ENCODE measurements at places on chromosomes 3 and 15.
A peak's percentile ranks its signal among the peaks of the same experiment; 100 is the strongest.

- no peak for DNase-seq
Observed at GRCh38 chr3:37668431-37668817, 193.3 kb upstream of the CTDSPL start.

- no peak for DNase-seq
Observed at GRCh38 chr15:35753486-35753885, 207.5 kb upstream of the DPH6 start.

DNA sequence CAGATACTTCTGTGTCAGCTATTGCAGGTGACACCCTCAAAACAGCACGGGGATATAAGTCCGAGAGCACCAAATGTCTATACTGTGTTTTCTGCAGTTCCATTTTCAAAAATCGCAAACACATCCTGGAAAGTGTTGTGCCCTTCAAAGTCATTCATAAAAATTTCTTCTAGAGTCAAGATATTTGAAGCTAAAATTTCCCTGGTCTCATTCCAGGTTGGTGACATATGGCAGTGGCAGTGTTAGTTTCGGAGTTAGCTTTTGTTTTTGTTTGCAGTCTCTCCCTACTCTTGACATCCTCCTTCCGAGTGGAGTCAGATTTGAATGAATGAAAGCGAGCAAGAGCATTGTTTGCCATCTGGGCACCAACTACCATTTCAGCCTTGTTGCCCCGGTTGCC, 3.2 kb upstream of the FSIP1 start:
- no peak for DNase-seq

GRCh38 chr3:110344897-110345767, 726.5 kb upstream of the NECTIN3 start:
- DNase-seq = no peak

DNA sequence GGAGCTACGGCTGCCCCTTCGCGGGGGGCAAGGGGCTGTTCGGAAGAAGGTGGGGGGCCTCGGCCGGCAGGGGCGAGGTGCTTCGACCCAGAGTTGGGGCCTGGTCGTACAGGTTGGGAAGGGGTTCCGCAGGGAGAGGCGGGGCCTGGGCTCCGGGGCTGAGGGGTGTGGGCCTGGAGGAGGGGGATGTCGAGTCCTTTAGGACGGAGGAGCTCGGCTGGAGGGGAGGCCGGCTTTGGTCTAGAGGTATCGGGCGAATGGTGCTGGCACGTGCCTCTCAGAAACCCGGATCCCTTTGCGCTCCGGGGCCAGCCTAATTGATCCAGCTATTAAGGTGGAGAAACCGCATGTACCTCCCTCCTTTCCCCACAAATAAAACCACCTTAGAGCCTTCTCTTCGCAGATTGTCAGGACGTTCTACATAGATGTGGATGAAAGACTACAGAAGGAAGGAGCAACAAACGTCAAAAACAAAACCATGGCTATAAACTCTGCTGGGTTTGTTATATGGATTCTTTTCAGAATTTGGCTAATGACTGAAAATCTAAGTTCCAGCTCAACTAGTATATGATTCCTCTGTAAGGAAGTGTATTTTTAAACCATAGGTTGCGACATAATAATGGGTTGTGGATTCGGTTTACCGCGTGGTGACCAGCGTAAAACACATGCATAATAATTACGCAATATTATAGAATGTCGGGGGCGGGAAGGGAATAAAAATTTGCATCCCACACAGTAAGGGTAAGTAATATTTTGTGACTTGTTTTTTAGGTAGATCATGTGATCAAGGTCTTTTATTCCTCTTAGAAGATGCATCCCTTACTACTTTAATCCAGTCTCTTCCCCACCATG, 644 bp upstream of the NGLY1 start:
- peak; percentile 61 for DNase-seq

GRCh38 chr15:66872405-66872804, 170.4 kb downstream of the SMAD6 start:
- DNase-seq = no peak

DNA sequence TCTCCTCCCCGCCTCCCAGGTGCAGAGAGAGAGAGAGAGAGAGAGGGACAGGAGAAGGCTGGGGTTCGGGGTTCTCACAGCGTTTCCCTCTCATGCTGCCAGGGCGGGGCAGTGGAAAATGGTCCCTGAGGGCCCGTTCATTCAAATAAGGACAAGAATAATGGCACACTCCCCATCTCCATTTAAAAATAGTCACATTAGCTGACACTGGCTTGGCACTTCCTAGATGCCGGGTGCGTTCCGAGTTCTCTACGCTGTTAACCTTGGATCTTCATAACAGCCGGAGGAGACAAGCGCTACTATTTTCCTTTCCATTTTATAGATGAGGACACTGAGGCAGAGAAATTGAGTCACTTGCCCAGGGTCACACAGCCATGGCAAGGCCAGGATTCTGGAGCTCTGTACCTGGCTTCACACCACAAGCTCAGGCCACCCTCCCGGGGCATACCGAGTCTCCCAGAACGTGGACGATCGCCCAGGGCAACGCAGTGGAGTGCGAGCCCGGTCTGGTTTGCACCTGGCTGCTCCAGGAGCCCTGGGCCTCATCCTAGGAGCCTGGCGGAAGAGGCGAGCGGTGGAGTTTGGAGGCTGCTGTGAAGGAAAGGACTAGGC, 608 bp upstream of the SLC6A6 start:
- DNase-seq = no peak

GRCh38 chr3:139715166-139715565, 37.4 kb upstream of the NMNAT3 start:
- DNase-seq = no peak

- no peak for DNase-seq
Observed at GRCh38 chr3:41118461-41119390, 80.6 kb upstream of the CTNNB1 start.

GRCh38 chr3:57556459-57557084, 498 bp downstream of the PDE12 start:
- DNase-seq = peak; percentile 20

GRCh38 chr3:47482366-47482765, 6.6 kb upstream of the SCAP start:
- DNase-seq = no peak

Data from 8988T (cell line).